ENCODE measurements at places on chromosomes 5 and 9. TPM values are rescaled to one million over a fixed set of nuclear protein-coding genes. Genes with fewer than 3 reads are reported as not detected.

Gene PCDHB5
- 0.14 TPM for total RNA-seq

Gene LCN10
- total RNA-seq: not detected

Gene ABL1
- 79.3 TPM for total RNA-seq

Gene ADAMTS19
- 32.2 TPM for total RNA-seq

Gene PCSK5
- total RNA-seq: 1.8 TPM

Gene STPG3
- total RNA-seq: not detected

Gene SWI5
- total RNA-seq: 17.6 TPM

Gene SH3PXD2B
- total RNA-seq: 39.6 TPM

Gene PCDHGB2
- total RNA-seq: 2.2 TPM

Gene UBE2D2
- total RNA-seq: 90.2 TPM

Gene KCNIP1
- total RNA-seq: not detected

Gene CCL21
- total RNA-seq: not detected

Gene SPATA31C1
- total RNA-seq: not detected

Gene SGCD
- total RNA-seq: 0.88 TPM

Gene SLC6A3
- not detected for total RNA-seq

Gene PCDHGA2
- 2.0 TPM for total RNA-seq

Gene CTNND2
- total RNA-seq: not detected

Gene UBE2B
- total RNA-seq: 14.7 TPM

Gene CARD19
- total RNA-seq: 60.0 TPM

Gene PAEP
- not detected for total RNA-seq

Gene PCDHGC3
- total RNA-seq: 81.9 TPM

Gene TXNDC15
- 105 TPM for total RNA-seq

Gene FAXDC2
- total RNA-seq: 12.7 TPM

Measured in placental pericyte (primary cell).